ENCODE measurements at places on chromosomes 7 and 10.

DNA sequence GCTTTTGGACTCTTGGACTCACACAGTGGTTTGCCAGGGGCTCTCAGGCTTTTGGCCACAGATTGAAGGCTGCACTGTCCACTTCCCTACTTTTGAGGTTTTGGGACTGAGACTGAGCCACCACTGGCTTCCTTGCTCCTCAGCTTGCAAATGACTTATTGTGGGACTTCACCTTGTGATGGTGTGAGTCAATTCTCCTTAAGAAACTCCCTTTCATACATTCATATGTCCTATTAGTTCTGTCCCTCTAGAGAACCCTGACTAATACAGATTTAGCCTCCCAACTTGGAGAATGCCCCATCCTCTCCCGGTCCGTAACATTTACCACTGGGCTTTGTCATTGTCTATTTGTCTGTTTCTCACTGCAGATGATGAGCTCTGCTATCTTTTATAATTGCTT lies 52.8 kb upstream of the CUL1 start:
- no peak for DNase-seq

- no peak for DNase-seq
Observed at GRCh38 chr7:41244246-41244645, 458.6 kb downstream of the INHBA start.

DNA sequence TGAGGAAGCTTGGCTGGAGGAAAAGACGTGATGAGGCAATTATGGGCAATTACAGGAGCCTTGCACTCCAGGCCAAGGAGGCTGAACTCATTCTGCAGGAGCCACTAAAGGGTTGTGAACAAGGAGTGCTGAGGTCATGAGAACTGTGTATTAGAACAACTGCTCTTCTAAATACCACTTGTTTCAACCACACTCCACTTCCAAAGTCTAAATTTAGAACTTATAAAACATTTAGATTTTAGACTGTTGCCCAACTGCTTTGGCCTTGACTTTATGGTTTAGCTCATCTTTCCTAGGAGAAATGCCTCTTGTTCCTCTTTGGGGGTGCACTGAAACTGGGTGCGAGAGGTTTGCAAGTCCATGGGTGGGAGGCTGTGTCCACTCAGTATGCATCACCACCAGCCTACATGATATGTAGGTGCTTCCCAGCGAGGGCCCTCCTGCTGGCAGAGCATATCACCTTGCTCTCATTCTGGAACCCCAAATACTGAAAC lies 199.7 kb upstream of the AOAH start:
- no peak for DNase-seq

- no peak for DNase-seq
Observed at GRCh38 chr10:61957806-61958205, 56.3 kb downstream of the ARID5B start.

- no peak for DNase-seq
Observed at GRCh38 chr7:74240482-74240881, 13.7 kb downstream of the RFC2 start.

DNA sequence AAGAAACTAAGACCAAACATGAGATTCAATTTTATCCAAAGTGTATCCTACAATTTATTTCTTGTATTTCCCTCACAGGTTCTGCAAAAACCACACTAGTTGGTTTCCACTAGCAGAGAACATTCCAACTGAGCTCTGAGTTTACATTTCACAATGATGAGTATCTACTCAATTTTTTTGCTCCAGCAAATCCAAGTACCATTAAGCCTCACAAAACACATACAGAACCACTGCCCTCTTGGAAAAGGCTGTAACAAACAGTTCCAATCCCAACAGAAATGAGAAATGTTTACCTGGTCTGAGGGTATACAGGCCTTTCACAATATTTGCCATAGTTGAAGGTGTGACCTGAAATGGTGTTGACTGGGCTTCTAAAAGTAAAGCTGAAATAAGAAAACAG lies 59.9 kb downstream of the CACUL1 start:
- no peak for DNase-seq

DNA sequence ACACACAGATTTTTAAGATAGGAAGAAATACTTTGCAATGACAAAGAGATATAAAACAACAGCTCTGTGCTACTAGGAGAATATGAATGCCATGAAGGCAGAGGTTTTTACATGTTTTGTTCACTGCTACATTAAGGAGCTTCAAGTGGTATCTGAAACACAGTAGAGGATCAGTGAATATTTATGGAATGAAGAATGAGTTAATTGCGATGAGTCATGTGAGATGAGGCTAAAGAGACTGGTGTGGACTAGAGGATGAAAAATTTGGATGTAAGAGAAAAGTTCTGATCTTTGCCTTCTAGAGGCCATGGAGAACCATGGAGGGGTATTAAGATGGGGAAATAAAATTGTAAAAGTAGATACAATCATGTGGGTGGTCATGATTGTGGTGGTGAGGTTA lies 434.2 kb downstream of the PHTF2 start:
- no peak for DNase-seq

- DNase-seq = no peak
Observed at GRCh38 chr10:88111294-88111693, 247.9 kb downstream of the PTEN start.

- no peak for DNase-seq
Observed at GRCh38 chr10:107098326-107098725, 66.2 kb downstream of the SORCS1 start.

- DNase-seq = no peak
Observed at GRCh38 chr7:1931256-1931950, 261.3 kb downstream of the ELFN1 start.

DNA sequence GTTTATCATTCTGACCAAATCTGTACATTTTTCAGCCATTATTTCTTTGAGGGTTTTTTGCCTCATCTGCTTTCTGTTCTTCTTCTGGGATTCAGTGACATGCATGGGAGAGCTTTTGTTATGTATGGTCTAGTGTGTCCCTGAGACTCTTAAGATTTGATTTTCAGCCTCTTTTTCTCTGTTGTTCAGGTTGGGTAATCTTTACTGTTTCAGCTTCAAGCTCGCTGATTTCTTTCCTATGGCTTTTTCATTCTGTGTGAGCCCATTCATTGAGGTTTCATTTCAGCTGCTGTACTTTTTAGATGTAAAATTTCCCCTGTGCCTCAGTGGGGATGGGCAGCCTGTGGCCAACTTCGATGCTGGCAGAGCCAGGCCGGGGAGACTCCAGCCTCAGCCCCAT lies 38.1 kb downstream of the FOXK1 start:
- DNase-seq = no peak

DNA sequence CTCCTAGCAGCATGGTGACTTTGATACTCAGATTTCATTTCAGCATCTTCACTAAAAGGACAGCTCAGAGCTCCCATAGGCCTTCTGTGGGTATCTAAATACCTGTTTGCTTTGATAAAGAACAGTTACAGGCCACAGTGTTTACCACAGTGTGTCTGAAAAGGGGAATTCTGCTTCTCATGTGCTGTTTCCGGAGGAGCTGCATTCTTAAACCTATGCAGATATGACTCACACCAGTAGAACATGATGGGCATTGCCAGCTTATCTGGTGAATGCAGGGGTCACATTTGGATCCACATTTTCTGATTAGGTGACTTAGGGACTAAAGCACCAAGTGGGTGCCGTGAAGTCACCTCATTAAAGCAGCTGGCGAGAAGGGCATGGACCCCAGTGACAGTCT lies 52.6 kb downstream of the TRRAP start:
- no peak for DNase-seq

DNA sequence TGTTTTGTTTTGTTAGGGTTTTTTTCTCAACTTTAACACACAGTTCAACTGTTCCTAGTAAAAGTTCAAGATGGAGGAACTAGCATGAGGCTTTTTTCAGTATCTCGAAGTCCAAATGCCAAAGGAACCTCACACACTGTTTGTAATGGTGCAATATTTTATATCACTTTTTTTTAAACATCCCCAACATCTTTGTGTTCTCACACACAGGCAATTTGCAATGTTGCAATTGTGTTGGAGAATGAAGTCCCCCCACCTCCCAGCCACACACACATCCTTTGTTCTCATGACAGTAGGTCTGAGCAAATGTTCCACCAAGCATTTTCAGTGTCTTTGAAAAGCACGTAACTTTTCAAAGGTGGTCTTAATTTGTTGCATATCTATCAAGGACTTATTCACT lies 120.9 kb downstream of the TWIST1 start:
- no peak for DNase-seq

DNA sequence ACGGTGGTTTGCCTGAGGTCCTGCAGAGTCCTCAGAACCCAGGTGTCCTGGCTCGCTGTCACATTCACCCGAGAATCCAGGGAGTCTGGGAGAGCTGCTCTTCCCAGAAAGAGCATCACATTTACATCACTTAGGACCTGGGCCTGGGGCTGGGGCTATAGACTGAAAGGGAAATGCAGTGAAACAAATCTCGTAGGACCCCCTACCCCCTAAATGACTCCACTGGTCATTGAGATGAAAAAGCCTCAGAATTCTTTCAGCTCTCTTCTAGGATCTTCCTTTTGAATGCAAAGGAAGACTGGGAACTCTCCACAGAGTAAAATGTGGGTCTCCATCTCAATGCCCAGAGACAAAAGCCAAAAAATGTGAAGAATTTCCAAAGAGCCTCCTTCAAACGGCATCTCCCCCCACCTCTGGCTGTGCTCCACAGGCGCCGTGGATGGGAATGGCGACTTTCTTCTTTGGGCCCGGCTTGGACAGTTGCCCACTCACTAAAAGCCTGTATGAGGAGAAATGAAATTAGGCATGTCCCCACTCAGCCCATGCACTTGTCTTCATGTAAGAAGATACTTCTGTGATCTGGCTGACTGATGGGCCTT lies 49.0 kb upstream of the PODXL start:
- peak; percentile 66 for DNase-seq

DNA sequence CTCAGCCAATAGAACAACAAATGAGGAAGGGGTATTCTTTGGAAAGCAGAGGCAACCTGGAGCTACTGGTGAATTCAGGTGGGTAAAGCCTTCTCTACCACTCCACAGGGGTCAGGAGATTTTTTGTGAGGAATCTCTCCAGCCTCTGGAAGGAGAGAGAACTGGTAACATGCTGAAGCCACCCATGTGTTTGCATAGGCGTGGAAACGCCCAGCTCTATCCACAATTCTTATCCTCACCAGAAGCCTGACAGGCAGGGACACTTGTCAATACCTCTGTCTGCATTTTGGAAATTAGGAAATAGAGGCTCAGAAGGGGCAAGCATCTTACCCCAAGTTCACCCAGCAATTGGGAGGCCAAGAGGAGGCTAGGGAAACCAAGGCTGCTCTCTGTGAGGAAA lies 133.7 kb downstream of the FGFR2 start:
- DNase-seq = no peak

DNA sequence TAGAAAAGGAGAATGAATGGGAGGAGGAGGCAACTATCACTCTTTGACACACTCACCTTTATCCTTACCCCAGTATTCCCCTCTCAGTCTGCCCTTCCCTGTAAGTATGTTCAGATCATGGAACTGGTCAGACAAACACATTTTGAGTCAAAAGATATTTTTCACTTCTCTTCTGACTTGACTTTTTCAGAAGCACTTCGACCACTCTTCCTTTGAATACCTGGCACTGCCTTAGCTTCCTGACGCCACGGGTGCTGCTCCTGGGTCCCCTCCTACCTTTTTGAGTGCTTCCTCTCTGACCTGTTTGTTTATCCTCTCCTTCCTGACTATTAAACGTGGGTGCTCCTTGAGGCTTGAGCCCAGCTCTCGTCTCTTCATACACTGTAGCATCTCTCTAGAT lies 19.8 kb upstream of the C10orf67 start:
- DNase-seq = no peak

DNA sequence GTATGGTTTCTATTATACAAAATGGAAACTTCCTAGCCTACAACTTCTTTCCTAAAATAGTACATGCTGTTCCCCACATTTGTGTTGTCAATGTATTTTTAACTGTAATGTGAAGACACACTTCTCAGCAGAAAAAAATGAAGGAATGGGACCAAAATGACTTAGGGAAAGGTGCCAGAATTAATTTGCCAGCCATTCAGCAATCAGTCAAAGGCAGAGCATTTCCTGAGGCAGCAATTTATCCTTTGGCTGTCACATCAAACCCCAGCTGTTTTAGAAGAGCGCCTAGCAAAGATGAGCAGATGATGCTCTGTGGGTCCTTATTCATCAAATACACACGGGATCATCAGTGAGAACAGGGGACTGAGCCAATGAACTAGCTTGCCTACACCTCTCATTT lies 592.5 kb downstream of the KCNMA1 start:
- DNase-seq = no peak

DNA sequence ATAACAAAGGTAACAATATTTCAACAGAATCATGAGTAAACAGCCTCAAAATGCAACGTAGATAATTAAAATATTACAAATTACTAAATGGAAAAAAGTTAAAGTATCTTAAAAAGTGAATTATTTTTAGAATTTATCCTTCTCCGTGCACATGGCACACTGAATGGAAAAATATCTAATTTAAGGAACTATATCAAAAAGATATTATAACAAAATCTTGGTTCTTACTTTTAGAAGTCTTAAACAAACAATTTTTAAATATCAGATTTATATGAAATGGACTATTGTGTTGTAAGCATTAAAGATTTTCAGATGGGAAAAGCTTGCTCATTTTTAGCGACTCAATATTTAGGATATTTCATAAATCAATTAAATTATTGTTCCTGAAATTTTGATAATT lies 72.0 kb downstream of the AGMO start:
- no peak for DNase-seq

- peak; percentile 86 for DNase-seq
Observed at GRCh38 chr10:71569775-71570588, 149.6 kb downstream of the C10orf105 start.

DNA sequence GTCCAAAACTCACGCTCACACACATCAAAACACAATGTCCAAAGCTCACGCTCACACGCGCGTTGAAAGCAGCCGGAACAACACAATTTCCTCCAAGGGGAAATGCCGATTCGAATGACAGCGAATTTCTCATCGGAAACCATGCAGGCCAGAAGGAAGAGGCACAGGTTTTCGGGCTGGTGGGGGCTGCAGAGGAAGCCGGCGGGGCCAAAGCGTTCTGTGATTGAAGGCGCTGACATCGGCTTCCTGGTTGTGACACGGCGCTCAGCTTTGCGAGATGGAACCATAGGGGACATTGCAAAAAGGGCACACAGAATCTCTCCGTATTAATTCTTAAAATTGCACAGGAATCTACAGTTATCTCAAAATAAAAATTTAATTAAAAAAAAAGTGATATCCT lies 61.3 kb downstream of the FOXL3 start:
- no peak for DNase-seq

Measured in iPS-NIHi11 (cell line).